ENCODE measurements at places on chromosomes 11 and 22.

DNA sequence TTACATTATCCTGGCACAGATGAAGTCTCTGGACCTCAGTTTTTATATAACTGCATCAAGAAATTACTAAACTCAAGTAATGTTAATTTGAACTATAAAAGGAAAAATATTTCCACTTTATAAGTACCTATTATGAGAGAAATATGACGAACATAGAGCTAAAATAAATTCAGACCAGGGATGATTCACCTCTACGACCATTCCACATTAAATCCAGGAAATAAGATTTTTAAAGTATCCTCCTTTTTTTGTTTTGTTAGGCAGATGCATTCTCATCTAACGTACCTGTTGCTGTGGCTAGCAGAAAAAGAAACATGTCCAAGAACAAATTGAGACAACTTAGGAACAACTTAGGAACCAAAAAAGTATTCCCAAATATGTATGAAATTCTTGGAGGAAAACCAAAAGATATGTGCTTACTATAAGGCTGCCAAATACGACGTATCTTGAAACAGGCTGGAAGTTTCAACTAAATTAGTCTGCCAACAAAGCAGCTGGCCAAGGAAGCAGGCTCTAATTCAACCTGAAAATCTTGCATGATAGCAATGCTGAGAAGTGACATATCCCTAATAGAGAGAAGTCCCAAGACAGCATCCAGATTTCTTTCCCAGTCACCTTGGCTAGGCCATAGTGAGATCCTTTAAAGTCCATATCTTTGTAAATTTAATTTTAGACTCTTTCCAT is 15.7 kb downstream of the SPTY2D1 start:
- DNase-seq: no peak

GRCh38 chr11:93729129-93729616 is 12.1 kb downstream of the TAF1D start:
- DNase-seq: no peak

DNA sequence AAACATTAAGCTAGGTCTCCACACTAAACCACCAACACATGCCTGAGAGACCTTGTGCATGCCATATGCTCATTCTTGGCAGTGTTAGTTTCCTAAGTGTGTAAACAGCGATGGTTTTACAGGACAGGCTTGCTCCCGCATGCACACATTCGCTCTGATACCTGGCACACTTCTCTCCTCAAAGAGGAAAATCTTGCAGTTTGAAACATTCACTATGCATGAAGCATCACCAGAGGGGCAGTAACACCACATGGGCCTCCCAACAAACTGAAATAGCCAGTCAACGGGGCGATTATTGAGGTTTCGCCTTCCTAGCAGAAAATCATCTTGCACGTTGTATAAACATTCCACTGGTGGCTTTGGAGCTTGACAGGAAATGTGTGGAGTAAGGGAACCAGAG is 52.6 kb downstream of the ABTB2 start:
- DNase-seq: no peak

GRCh38 chr22:21961886-21962654 is 9.4 kb upstream of the PPM1F start:
- no peak for DNase-seq

- no peak for DNase-seq
These were observed 142.2 kb downstream of the ST3GAL4 start for GRCh38 chr11:126497581-126498122.

- DNase-seq: no peak
These were observed 44.8 kb upstream of the IGSF9B start for GRCh38 chr11:134001596-134001995.

GRCh38 chr11:134071766-134072402 is 3.0 kb downstream of the JAM3 start:
- no peak for DNase-seq

GRCh38 chr11:15278128-15278527 is 163.4 kb downstream of the INSC start:
- no peak for DNase-seq

DNA sequence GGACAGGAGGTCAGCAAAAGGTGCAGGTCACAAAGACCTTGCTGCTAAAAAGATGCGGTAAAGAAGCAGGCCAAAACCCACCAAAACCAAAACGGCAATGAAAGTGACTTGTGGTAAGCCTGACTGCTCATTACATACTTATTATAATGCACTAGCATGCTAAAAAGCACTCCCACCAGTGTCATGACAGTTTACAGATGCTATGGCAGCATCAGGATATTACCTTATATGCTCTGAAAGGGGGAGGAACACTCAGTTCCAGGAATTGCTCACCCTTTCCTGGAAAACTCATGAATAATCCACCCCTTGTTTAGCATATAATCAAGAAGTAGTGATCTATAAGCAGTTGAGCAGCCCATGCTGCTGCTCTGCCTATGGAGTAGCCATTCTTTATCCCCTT is 45.2 kb upstream of the SLC5A12 start:
- no peak for DNase-seq

DNA sequence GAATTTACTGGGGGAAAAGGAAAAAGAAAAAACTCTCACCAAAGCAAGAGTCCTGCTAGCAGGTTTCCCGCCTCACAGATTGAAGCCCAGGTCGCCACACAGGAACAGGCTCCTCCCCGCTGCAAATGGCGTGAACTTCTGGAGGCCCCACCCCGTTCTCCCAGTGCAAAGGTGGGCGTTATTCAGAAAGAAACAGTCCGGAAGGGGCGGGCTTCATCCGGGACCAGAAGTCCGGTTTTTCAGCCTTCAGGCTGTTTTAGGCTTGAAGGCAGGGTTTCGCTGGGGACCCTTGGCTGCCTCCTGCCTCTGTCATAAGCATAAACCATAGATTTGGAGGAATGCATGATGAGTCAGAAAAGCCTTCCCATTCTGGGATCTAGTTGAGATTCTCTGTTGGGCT is 148.3 kb upstream of the POU2AF2 start:
- DNase-seq: no peak

GRCh38 chr11:102109896-102110760 is at the start of gene YAP1:
YAP1 (plus strand) TSS chr11:102110447; CDS start chr11:102110849, 402 bp downstream.
- peak; percentile 32 for DNase-seq

- DNase-seq: no peak
These were observed 127.4 kb downstream of the PHF21B start for GRCh38 chr22:44882226-44882905.

GRCh38 chr11:85517272-85517671 is 109.9 kb downstream of the DLG2 start:
- no peak for DNase-seq

DNA sequence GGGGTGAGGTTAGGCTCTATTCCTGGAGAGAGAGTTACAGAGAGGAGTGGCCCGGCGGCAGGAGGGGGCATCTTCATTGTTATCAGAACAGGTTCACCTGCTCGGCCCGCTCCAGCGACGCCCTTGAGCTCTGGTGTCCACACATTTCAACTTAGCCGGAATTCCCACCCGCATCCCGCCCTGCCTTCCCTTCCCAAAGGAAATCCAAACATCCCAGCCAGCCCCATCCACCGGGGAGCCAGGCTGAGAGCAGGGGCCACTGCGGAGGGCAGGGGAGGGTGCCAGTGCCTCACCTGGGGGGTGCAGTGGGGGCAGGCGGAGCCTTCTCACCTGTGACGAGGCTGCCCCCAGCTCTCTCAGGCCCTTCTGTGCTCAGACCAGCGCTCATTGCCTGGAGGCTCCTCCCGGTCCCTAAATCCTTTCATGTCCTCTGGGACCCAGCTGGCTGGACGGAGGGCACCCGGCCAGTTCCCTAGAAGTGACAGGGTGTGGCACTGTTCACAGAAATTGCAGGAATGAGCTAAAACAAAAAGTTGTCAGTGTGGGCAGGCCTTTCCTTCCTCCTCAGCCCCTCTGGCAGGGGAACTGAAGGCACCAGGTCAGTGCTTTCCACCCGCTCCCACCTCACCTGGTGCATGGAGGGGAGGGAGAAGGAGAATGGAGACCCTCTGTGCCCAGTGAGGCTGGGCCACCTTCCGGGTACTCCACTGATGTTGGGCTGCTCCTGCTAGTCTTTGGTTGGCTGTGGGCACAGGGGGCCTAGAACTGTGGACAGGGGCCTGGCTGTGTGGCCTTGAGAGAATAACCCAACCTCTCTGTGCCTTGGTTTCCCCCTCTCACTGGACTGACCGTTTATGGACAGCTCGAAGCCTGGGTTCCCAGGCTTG is 2.2 kb upstream of the MRGPRG start:
- DNase-seq: no peak

- DNase-seq: no peak
These were observed 639 bp downstream of the INCENP start for GRCh38 chr11:62124186-62125113.

GRCh38 chr11:7270233-7270865 is 18.6 kb downstream of the SYT9 start:
- DNase-seq: no peak

- DNase-seq: no peak
These were observed 120.3 kb upstream of the ARHGAP20 start for GRCh38 chr11:110832539-110832938.

GRCh38 chr11:130528298-130529261 is 80.1 kb downstream of the ADAMTS15 start:
- DNase-seq: no peak

DNA sequence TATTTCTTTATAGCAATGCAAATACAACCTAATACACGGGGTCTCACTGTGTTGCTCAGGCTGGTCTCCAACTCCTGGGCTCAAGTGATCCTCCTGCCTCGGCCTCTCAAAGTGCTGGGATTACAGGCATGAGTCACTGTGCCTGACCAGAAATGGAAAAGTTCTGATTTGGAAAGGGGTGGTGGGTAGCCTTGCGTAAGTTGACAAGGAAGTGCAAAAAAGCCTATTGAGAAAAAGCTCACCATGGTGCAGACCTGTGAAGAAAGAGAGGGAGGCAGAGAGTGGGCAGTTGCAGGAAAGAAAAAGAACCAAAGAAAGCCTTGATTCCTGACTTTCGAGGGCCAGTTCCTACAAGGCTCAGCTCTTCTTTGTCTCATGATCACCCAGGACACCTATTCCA is 27.1 kb downstream of the AGBL2 start:
- DNase-seq: no peak

DNA sequence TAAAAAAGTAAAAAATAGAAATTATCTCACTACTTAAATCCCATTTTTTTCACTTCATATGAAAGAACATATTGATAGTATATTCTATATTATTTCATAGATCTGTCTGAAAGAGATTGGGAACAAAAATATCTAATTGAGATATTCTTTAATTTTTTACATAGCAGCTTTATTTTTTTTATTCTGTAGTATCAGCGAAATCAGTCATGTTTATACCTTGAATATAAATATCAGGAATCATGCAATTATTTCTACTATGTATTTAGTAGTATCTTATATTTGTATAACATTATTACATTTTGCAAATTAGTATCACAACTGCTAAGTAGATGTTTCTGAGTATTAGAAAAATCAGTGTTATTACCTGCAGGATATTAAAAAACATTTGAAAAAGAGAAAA is 20.4 kb downstream of the C11orf54 start:
- DNase-seq: no peak

GRCh38 chr11:47485107-47485506 is 36.2 kb upstream of the RAPSN start:
- DNase-seq: no peak

DNA sequence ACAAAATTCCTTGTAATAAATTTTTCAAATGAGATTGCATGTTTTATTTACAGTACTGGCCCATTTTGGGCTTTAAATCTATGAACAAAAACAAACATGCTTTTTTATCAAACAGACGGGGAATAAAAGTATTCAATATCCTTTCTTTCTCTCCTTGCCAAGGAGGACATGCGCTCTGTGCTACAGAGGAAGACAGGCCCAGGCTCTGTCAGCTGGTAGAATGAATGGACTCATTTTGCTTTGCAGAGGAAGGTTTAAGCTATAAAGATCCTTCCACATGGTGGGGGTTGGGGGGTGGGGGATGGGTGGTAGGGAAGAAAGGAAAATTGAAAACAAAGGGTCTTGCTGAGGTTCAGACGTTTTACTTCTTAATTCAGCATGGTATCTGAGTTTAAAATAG is 575.6 kb downstream of the INSC start:
- DNase-seq: no peak

DNA sequence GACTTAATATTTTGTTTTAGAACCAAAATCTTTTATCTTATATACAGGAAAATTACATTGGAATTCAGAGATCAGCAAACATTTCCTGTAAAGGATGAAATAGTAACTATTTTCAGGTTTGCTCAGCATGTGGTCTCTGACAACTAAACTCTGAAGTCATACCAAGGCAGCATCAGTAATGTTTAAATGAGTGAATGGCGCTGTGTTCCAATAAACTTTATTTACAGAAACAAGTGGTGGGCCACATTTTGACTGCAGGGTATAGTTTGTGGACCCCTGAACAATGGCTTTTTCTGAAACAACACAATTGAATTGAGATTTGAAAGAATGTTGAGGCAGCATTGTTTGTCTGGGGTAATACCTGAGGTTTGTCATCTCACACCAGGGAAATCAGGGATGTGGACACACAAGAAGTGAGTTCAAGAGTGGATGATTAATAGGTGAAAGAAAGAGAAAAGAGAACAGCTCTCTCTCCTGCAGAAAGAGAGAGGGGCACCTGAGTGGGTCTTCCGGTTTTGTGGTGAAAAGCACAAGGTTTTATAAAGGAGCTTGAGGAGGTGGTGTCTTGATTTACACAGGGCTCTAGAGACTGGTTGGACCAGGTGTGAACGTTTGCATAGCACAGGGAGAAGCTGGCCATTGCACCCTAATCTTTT is 113.5 kb upstream of the VPREB1 start:
- no peak for DNase-seq

GRCh38 chr11:92897487-92897886 is 72.0 kb upstream of the MTNR1B start:
- no peak for DNase-seq

- no peak for DNase-seq
These were observed 674 bp upstream of the BAIAP2L2 start for GRCh38 chr22:38110863-38111852.

DNA sequence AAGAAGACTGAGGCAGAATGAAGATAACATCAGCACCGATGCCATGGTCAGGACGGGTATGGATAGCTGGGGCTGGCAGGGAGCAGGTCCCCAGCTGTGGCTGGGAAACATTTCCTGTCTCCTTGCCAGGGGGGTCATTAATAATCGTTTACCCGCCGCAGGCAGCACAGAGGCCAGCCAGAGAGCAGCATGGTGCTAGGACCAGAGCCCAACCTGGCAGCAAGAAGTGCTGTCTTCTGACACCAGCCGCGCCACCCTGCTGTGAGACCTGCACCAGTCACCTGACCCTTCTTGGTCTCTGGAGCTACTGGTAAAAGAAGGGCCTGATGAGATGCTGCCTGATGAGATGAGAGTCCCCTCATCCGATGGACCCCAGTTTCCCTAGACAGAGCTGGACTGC is 36.3 kb downstream of the PDE2A start:
- no peak for DNase-seq

DNA sequence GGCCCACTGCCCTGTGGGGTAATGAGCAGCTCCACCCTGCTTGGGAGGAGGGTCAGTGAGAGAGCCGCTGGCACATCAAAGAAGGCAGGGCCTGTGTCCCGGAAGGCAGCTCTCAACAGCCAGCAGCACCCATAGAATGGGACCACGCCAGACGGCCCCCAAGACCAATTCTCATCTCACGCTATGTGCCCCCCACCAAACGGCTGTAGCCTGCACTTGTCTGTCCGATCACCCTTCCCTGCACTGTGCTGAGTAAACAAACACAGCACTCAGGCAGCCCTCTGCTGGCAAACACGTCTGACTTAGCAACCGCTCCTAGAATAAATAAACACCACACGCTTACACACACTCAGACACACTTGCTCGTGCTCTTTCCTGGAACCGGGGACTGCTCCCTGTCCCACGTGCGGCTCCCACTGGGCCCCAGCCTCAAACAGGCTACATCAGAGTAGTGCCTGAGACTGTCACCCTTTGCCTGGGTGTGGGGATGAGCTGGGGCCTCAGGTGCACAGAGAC is 53.2 kb upstream of the CDON start:
- no peak for DNase-seq

Measured in stimulated activated CD8-positive, alpha-beta memory T cell treated with anti-CD3 and anti-CD28 coated beads, Interleukin-15, amount 100 ng/mL, for 1 hour (primary cell).